Activated CD4-positive, alpha-beta memory T cell treated with anti-CD3 and anti-CD28 coated beads, Interleukin-2, amount 10 ng/mL, durations not matched to agents 7 days and 5 days (primary cell): ENCODE measurements at places on chromosomes 13 and 19.
A peak's percentile ranks its signal among the peaks of the same experiment; 100 is the strongest.

DNA sequence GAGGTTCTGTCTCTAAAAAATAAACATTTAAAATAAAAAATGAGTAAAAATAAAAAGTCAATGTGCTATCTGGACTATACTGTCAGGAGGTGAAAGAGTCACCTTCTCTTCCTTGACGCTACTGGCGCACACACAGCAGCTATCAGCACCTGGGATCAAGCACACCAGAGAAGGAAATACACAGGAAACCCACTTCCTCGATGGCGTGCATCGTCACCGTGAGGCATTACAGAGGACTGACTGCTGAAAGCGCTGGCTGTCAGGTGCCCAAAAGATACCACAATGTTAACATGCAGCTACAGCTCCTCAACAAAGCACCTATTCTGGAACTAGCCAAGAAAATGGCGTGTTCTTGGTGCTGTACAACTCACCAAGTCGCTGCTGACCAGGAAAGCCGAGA lies 6.1 kb downstream of the SLC35E1 start:
- DNase-seq: peak; percentile 91

DNA sequence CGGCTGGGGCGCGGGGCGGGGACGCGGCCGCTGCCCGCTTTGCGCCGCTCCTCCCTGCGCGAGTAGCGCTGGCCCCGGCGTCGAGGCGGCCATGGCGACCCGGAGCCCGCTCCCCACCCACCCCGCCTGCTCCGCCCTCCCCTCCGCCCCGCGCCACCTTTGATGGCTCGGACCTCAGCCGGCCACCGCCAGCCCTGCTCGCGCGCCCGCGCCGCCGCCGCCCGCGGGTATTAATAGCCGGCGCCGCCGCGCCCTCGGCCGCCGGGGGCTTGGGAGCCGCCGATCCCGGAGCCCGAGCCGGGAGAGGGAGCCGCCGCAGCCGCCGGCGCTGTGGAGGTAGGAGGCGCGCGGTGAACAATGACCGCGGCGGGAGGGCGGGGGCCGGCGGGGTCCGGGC lies 261 bp downstream of the FARP1 start:
- no peak for DNase-seq

DNA sequence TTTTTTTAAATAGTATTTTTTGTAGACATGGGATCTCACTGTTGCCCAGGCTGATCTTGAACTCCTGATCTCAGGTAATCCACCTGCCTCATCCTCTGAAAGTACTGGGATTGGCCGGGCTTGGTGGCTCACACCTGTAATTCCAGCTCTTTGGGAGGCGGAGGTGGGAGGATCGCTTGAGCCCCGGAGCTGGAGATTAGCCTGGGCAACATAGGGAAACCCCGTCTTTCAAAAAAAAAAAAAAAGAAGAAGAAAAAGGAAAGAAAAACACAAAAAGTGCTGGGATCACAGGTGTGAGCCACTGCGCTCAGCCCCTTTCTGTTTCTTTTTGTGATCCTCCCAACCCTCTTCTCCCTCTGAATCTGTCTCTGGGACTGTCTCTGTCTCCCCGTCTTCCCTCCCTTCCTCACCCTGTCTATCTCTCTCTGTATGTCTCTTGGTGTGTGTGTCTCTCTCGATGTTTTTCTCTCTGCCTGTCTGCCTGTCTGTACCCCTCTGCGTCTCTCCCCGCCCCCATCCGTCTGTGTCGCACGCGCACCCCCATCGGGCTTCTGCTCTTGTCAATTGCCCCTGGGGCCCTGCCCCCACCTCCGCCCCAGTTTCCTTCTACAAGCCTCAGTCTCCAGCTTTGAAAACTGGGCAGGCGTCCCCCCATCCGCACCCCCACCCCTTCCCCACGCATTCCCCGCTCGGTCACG lies 540 bp upstream of the ZFP36 start:
- peak; percentile 86 for DNase-seq

GRCh38 chr13:26590951-26591350 lies 33.5 kb downstream of the WASF3 start:
- DNase-seq: no peak

DNA sequence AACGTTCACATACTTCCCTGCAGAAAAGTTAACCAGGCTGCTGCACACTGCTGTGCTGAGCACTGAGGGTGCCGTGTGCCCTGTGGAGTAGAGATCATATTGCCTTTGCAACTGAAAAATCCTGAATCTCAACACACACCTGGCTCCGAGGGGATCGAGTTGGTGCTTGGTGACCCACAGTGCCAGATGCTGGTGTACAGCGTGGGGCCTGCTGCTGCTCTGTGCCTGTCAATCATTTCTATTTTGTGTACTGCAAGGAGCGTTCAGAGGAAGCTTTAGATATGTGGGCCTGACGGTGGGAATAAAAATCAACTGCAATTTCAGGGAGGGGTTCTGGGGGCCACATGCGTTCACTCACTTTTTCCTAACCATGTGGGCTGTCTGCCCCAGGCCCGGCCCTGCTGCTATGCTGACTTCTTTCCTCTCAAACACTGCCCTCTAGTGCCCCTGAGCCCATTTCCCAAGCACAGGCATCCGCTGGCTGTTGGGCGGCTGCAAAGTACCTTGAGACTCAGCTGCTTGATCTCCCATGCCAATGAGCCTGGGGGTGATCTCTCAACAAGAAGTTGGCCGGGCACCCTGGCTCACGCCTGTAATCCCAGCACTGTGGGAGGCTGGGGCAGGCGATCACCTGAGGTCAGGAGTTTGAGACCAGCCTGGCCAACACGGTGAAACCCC lies 9.7 kb upstream of the LENG8 start:
- DNase-seq: no peak
